Heart right ventricle (tissue), 16 donors: ENCODE measurements at places on chromosomes 11 and 22. TPM values are rescaled to one million over a fixed set of nuclear protein-coding genes. Genes with fewer than 3 reads are reported as not detected.
A peak's percentile ranks its signal among the peaks of the same experiment; 100 is the strongest.

GRCh38 chr22:38947321-38948140, 9.9 kb upstream of the APOBEC3A start:
- no peak overlapping the region for H3K4me3 ChIP-seq
- H3K36me3 ChIP-seq: no peaks in the 10 kb centered on the region
- no peak overlapping the region for H3K27ac ChIP-seq
- no peak for DNase-seq

DNA sequence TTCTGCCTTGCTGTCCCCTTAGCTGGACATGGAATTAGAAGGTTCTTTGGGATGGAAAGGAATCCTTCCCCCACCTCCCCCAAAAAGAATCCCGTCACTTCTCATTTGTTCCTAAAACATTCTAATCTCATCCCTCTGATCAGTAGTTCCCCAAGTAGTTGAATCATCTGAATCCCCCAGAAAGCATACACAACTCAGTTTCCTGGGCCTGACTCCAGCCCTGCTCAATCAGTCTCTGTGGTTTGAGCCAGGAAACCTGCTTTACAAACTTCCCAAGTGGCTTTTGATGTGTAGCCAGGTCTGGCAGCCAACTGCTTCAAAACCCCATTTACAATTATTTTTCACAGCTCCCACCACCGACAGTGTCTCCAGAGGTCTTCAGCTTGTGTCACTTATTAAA, 20.2 kb downstream of the C22orf31 start:
- H3K4me1 ChIP-seq: no peaks in the 10 kb centered on the region
- H3K36me3 ChIP-seq: no peaks in the 10 kb centered on the region
- no peak for DNase-seq
- H3K27me3 ChIP-seq: no peaks in the 10 kb centered on the region

Gene APOL4
- total RNA-seq: 3.0 TPM

DNA sequence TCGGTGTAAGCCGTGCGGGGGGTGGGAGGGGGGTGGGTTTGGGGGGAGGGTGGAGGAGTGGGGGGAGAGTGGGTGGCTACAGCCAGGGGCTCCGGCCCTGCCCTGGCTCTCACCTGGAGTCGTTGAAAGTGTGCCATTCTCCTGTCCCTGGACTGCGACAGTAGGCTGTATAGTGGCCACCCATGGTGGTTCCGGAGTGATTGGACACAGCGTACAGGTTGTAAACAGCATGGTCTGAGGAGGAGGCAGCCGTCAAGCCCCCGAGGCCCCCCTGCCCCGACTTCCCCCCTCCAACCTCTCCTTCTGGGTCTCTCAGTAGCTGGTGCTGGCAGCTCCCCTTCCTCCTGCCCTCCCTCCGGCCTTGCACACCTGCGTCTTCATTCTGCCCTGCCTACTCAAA, 10.6 kb upstream of the MFRP start:
- H3K27me3 ChIP-seq: no peaks in the 10 kb centered on the region
- H3K4me3 ChIP-seq: peak overlapping the region; percentile 59
- H3K27ac ChIP-seq: peak overlapping the region; percentile 98
- H3K36me3 ChIP-seq: no peaks in the 10 kb centered on the region
- no peak for DNase-seq
- peaks cover 22% of the 10 kb centered on the region for H3K4me1 ChIP-seq

Gene GSTT2B
- 1.5 TPM for total RNA-seq

Gene TRPM5
- total RNA-seq: not detected
